ENCODE measurements at places on chromosomes 7 and 10. TPM values are rescaled to one million over a fixed set of nuclear protein-coding genes. Genes with fewer than 3 reads are reported as not detected.

The SFXN3 gene
- polyA plus RNA-seq, result 6.0 TPM

The GSDME gene
- 29.9 TPM for polyA plus RNA-seq

The CUBN gene
- not detected for polyA plus RNA-seq

The ANKRD61 gene
- polyA plus RNA-seq, result not detected

The HIP1 gene
- polyA plus RNA-seq, result 3.7 TPM

The EPO gene
- polyA plus RNA-seq, result not detected

The LIPJ gene
- polyA plus RNA-seq, result not detected

The CALML3 gene
- polyA plus RNA-seq, result 0.17 TPM

The HOXA13 gene
- not detected for polyA plus RNA-seq

The NPY4R2 gene
- polyA plus RNA-seq, result not detected

The ZNF503 gene
- polyA plus RNA-seq, result 0.56 TPM

The EPHB6 gene
- 58.4 TPM for polyA plus RNA-seq

The TAC1 gene
- 336 TPM for polyA plus RNA-seq

The PILRA gene
- 5.6 TPM for polyA plus RNA-seq

The HOGA1 gene
- 2.7 TPM for polyA plus RNA-seq

The TIMM23B gene
- polyA plus RNA-seq, result 18.2 TPM

The MBL2 gene
- polyA plus RNA-seq, result not detected

The VKORC1L1 gene
- polyA plus RNA-seq, result 18.9 TPM

The FAM241B gene
- 18.0 TPM for polyA plus RNA-seq

The VSTM2A gene
- polyA plus RNA-seq, result 1.7 TPM

The PTN gene
- 186 TPM for polyA plus RNA-seq

The TAS2R41 gene
- not detected for polyA plus RNA-seq

The SKIDA1 gene
- polyA plus RNA-seq, result 0.07 TPM

The CPED1 gene
- polyA plus RNA-seq, result not detected

The ABLIM1 gene
- 153 TPM for polyA plus RNA-seq

The ACTA2 gene
- polyA plus RNA-seq, result not detected

The YKT6 gene
- 20.0 TPM for polyA plus RNA-seq

The AKAP9 gene
- polyA plus RNA-seq, result 212 TPM

The GIMAP6 gene
- polyA plus RNA-seq, result not detected
